ENCODE measurements at places on chromosomes 16 and 17. TPM values are rescaled to one million over a fixed set of nuclear protein-coding genes. Genes with fewer than 3 reads are reported as not detected.
A peak's percentile ranks its signal among the peaks of the same experiment; 100 is the strongest.

The SSTR5 gene
- 22.6 TPM for total RNA-seq

The KRT27 gene
- total RNA-seq = not detected

The NKD1 gene
- 1.5 TPM for total RNA-seq

The KCTD11 gene
- 3.9 TPM for total RNA-seq

The TEDC2 gene
- 1.3 TPM for total RNA-seq

The LUC7L gene
- 23.3 TPM for total RNA-seq

The PLCG2 gene
- total RNA-seq = 5.6 TPM

The NACA2 gene
- total RNA-seq = not detected

DNA sequence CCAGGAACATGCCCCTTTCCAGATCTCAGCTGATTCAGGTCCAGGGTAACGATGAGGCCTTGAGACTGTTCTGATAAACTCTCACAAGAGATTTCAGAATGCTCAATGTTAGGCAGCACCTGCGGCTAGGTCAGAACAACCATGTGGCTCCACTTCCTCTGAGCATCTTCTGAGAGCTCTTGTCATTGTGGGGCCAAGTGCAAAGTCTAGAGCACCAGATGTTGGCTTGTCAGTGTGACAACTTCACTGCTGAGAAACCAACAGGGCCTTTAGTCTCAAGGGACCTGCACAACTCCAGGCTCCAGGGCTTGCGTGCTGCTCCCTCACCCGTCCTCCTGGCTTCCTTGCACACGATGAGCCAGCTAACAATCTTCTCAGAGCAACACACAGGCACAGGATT lies 29.0 kb downstream of the FCSK start:
- no peak for DNase-seq

DNA sequence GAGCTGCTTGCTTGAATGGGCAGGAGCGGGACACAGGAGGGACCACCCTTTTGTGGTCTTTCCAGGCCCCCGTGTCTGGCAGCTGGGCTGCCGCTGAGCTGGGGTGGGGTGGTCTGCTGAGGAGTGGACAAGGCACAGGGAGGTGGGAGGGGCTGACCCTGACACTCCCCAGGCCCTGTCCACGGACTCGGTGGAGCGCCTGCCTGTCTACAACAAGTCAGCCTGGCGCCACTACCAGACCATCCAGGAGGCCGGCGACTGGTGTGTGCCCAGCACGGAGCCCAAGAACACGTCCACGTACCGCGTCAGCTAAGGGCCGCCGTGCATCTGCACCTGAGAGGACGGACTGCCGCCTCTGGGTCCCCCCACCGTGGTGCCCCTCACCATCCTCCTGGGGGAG lies 14.6 kb downstream of the PDK2 start:
- no peak for DNase-seq

DNA sequence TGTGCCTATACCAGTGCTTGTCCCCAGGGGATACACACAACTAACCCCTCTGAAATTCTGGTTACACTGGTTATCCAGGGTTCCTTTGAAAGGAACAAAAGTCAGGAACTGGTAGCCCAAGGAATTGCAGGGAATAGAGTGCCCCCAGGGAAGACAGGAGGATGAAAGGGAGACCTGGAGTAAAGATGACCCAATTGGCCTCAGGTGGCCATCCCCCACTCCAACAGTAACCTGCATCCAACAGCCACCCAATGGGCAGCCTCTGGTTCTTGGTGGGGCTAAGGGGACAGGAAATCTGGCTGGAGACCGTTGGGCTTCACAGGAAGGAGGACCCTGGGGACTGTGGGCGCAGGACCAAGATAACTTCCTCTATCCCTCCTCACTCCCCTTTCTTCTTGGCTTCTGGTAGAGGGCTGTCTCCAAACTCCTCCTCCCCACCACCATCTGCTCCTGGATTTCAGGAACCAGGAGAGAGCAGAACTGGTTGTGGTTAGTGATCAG lies 826 bp upstream of the MPO start:
- no peak for DNase-seq

GRCh38 chr17:6675201-6675825 lies 23.8 kb downstream of the C17orf100 start:
- DNase-seq = no peak

DNA sequence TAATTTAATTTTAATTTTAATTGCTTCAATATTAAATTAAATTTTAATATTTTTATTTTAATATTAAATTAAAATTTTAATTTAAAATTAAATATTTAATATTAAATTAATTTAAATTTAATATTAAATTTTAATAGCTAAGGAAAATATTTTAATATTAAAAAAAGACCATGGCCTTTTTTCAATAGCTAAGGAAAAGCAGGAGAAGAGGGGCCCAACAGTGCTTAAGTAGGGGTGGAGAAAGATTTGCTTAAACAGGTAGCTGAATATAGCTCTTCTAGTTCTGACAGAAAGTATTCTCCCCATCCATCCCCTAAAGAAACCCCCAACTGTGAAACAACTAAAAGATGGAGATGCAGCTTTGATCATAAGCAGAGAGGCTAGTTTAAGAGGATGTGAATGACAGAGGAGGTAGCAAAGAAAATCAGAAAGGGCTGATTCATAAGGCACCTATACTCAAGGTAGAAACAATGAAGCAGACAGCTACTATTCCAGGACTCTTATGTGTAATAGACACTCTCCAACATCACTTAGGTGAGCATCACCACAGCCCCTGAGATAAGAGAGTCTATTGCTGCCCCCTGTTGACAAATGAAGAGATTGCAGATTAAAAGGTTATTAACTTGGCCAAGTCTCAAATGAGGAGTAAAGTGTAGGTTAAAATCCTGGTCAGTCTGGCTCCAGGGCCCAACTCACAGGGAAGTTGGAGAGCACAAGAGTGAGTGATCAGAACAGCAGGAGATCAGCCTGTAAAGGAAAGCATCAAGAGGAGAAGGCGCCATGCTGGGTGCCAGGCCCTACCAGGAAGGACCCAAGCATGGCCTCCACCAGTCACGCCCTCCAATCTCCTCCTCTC lies 7.8 kb upstream of the RNASEK start:
- no peak for DNase-seq

GRCh38 chr16:11370084-11370931 lies 25.0 kb downstream of the RMI2 start:
- DNase-seq = no peak

DNA sequence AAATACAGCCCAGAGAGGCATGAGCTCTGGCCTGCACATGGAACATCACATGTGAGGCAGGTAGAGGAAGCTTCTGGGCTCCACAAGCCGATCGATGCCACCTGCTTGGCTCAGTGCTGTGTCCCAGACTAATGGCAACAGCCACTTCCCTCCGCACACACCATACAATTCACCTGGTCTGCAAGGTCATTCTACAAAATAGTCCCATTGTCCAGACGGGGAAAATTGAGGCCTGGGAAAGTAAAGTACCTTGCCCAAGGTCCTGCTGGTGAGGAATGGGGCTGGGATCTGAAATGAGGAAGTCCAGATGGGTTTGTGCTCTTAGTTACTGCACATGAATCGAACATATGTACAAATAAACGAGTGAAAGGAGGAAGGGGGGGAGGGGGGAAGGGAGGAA lies 88.0 kb downstream of the LITAF start:
- no peak for DNase-seq

DNA sequence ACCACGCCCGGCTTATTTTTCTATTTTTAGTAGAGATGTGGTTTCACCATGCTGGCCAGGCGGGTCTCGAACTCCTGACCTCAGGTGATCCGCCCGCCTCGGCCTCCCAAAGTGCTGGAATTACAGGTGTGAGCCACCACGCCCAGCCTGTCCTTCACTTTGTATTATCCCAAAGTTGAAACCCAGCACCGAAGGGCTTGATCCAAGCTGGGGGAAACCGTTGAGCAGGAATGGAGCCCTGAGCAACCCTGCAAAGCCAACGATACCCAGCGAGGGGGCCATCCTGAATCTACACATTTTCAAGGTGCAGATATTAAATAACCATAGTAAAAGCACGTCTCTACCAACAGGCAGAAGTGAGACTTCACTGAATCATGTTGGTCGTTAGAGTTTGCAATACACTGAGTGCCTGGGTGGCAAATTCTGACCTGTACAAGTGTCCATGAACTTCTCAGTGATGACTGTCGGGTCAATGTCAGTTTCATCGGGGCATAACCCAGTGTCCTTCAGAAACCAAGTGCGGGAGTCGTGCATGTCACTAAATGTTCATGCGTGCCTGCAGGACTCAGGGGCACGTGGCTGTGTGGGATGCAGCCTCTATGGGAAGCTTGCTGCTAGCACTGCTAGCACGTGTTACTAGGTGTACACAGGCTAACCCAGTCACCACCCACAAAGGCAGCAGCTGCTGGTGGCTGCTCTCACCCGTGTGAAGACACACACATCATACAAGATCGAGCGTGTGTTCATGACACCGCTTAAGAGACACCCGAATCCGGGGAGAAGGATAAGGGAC lies 10.5 kb upstream of the RBFOX3 start:
- DNase-seq = peak; percentile 4

DNA sequence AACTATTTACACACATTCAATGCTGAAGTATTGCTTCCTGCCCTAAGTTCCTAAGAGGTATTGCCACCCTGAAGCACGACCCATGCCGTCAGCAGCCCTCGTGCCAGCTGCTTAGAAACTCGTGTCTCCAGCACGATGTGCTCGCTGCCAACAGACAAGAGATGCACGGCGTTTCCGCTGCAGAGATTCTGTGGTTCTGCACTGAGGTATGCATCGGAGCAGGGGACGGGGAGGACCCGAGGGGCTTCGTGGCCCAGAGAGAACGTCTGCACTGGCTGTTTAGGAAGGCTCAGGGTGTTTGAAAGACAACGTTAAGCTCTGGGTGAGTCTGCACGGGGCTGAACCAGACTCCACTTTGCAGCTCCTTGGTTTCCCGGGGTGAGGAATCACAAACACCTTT lies 82.7 kb upstream of the CREBBP start:
- no peak for DNase-seq

DNA sequence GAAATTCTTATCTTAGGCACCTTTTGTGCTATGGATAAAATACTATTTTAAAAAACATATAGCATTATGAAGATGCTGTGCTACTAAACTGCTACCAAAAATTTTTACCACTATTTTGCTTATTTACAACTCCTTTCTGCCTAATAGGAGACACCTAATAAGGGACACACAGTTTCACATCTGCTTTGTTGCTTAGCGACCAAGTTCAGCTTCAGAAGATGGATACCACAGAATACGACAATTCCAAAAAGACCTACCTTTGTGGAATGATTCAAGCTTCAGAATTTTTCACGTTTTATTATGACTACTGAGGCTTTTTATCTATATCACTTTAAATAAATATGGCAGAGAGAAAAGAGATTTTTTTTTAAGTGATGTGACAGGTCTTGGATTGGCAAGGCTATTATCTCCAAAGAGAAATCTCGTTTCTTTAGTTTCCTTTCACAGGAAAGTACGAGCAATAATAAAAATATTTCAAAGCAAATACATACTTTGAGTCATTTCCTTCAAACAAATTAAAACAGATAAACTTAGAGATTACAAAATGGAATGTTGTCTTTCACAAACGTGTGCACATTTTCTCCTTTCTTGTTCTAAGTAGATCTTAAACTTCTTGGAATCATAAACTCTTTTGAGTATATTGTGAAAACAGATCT lies 35.4 kb downstream of the SPAG9 start:
- DNase-seq = no peak

- DNase-seq = no peak
These were observed 28.3 kb downstream of the USP22 start for GRCh38 chr17:21014498-21014897.

GRCh38 chr16:16045879-16046278 lies 96.5 kb downstream of the ABCC1 start:
- DNase-seq = no peak

DNA sequence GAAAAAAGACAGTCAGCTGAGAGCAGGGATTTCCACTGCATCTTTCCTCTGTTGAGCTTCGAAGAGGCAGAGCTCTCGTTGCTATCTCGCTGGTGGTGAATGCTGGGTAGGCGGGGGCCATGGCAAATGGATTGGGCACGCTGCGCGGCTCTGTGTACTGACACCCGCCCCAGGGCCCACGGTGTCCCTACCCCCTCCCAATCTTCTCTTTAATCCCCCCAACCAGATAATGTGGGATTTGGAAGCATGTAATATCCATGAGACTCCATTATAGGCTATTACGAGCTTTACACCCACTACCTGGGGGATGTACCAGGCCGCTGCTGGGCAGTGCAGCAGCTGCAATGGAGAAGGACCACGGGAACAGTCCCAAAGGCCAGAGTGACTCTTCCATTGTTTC lies 8.3 kb downstream of the PIPOX start:
- no peak for DNase-seq

DNA sequence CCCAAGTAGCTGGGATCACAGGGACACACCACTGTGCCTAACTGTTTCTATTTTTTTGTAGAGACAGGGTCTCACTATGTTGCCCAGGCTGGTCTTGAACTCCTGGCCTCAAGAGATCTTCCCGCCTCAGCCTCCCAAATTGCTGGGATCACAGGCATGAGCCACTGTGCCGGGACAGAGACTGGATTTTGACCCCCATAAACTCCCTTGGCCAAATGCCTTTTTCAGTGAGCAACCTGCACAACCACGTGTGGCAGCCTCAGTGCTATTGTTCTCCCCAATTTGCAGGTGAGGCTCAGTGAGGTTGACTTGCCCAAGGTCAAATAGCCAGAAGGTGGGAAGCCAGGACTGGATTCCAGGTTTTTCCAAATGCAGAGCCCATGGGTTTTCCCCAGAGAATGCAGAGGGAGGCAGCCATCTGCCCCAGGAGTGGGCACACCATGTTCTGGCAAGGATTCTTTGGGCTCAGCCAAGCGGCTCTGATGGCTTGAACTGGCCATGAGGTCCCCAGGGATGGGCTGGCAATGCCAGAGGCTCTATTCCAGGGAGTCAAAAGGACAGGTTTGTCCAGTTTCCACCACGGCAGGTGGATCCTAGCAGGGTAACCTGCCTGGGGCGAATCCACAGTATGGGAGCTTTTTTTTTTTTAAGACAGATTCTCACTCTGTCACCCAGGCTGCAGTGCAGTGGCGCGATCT lies 1.8 kb downstream of the IL27 start:
- no peak for DNase-seq

DNA sequence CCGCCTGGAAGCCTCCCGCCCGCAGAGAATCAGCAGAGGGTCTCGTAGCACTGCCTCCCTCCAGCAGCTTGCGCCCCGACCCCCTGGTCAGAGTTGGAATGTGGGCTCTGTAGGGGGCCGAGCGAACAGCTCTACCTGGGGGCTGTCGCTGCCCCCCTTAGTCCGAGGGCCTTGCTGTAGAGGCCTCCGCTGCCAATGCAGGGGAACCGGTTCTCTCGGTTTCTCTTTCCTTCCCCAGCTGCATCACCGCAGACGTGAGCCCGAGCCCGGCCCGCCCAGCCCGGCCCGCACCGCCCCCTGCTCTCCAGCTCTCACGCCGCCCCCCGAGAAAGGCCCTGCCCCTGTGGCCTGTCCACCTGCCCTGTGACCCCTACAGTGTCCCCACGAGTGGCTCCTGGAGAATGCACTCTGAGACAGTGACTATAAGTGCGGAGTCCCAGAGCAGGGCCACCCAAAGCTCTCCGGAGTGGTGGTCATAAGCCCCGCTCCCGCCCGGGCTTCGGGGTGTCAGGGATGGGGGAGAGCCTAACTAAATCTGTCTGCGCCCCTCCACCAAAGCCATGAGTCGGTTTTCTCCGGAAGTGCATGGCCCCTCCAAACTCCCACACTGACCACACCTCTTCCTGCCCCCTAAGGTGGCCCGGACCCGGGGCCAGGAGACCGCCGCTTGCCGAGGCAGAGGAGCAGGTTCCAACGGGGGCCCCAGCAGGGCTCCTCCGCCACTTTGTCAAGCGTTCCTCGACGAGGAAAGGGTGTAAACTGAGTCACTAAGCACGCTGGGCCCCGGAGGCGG lies 1.7 kb downstream of the ARHGAP27 start:
- no peak for DNase-seq

- no peak for DNase-seq
These were observed 354.1 kb downstream of the KCNJ2 start for GRCh38 chr17:70523426-70523825.

- no peak for DNase-seq
These were observed 304.1 kb upstream of the N4BP1 start for GRCh38 chr16:48914070-48914469.
